ENCODE measurements at places on chromosomes 16 and 17.

DNA sequence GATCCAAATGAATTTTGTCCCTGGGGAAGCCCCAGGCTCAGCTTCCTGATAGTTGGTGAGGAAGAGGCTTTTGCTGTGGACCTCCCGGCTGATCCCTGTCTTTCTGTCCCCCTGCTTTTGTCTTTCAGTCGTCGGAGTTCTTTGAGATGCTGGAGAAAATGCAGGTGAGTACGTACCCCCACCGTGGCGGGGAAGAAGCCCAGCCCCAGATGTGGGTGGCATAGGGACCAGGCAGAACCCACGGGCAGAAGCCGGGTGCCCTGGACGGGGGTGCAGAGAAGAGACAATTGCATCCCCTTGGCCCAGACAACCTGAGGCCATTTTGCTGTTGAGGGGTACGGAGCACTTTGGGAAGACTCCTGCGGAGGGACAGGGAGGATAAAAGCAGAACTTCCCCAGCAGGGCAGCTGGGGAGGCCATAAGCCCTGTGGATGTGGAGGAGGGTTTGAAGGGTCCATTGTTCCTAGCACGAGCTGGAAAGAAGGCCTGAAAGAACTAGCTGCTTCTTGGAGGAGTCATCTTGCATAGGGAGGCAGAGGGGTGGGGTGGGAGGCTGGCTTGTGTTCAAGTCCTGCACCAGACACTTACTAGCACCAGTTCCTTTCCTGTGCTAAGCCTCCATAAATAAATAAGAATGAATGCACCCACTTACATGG, 105.6 kb downstream of the OR1D5 start:
- no peak for DNase-seq

DNA sequence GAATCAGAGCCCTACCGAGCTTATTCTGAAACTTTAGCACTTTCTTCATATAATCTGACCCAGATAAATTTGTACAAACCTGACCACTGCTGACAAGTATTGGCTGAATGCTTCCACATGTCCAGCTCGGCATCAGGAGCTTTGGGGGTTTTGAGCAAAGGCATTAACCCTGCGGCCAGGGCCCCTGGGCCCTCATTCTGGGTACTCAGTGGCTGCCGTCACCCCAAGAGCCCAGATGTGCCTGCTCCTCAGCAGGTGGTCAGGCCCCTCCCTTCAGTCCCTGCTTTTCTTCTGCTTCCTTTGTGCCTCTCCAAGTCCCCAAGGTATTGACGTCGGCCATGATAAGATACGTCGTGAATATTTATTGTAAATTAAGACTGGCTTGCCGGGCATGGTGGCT, 47.3 kb upstream of the CHMP6 start:
- DNase-seq = peak; percentile 10

- DNase-seq = no peak
Observed at GRCh38 chr17:64008346-64008745, 10.2 kb downstream of the PRR29 start.

DNA sequence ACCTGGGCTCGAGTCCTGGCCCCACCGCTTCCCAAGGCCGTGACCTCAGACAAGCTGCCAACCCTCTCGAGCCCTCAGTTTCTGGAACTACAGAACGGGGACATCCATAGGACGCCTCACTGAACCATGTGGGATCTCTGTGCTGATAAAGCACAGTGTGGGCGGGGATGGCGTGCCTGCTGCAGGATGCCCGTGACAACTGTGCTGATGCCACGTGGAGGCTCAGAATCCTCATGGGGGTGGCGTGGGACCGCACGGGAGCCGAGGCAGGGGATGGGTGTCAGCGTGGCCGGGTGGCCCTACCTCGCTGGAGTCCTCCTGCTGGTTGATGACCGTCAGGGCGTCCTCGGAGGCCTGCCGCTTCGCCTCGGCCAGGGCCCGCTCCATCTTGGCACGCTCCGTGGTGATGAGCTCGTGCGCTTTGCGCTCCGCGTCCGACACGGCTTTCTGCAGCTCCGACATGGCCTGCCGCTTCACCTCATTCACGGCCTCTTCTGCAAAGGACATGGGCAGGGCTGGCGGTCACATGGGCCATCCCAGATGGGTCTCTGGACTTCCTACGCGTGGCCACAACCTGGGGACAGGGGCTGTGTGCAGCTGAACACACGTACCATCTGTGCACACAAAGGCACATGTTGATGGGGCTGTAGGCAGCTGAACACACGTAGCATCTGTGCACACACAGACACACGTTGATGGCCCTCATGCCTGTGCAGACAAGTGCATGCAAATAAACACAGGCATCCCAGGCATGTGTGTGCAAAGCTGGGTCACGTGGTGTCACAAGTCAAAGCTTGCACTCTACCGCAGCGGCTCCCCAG, 12.7 kb upstream of the PABPN1L start:
- DNase-seq = no peak

- DNase-seq = no peak
Observed at GRCh38 chr17:77666881-77667395, 291.6 kb upstream of the TNRC6C start.

GRCh38 chr17:76531486-76532038, 5.9 kb downstream of the CYGB start:
- DNase-seq = no peak

GRCh38 chr17:78338486-78339259, 21.2 kb downstream of the SOCS3 start:
- DNase-seq = no peak

GRCh38 chr16:52921104-52921503, 131.6 kb downstream of the CHD9NB start:
- no peak for DNase-seq

DNA sequence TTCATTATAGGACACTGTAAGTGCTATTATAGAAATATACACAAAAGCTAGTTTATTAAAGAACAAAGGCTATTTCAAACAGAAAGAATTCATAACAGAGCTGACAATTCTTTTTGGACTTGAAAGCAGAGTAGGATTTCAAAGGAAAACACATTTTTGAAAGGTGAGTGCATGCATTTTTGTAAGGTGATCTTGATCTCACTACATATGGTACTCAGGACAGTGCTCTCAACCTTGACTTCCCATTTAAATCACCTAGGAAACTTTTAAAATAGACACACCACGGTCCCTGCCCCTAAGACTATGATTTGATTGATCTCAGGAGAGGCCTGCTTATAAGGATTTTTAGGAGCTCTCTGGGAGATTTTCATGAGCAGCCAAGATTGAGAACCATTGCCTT, 1362.0 kb downstream of the CDH8 start:
- no peak for DNase-seq

DNA sequence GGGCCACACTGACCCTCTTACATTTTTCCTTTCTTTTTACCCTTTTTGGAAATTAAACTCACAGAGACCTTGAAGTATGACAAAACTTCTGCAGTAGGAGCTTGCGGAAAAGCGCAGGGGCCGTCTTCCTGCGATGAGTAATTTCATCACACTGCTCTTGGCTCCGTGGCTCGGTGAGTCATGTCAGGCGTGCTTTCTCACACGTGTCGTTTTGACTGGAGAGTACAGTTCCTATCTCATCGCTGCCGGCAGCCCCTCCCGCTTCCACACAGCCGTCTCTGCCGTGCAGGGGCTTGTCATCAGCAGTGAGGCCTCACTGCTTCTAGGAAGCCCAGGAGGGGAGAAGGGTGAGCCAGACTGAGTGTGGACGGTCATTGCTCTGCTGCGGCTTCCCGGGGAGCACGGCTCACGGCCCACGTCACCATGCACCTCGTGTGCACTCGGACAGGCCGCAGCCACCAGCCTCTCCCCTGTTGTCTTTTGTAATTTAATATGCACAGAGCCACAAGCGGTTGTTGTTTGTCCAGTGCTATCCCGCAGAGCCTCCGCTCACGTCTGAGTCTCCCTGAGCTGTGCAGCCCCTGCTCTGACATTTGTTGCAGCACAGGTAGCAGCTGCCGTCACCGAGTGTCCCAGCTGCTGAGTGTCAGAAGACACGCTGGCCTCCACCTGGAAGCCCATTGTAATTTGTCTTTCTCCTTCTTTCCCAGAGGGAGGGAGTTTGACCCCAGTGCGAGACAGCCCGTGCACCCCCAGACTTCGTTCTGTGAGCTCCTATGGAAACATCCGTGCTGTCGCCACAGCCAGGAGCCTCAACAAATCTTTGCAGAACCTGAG, 99.4 kb upstream of the CHMP6 start:
- DNase-seq = peak; percentile 95

DNA sequence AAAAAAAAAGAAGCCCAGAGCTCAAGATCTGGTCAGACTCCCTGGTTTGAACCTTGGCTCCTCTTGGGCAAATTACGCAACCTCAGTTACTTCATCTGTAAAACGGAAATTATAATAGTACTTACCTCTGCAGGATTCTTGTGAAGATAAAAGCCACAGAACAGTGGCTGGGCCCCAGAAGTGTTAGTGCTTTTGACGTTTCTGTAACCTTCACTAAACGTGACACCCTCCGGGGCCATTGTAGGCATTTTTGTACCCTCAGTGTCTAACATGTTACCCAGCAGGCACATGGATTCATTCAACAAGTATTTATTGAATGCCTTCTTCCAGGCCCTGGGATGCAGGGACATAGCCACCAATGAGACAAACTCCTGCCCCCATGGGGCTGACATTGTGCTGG, 58.0 kb downstream of the PITPNC1 start:
- no peak for DNase-seq

DNA sequence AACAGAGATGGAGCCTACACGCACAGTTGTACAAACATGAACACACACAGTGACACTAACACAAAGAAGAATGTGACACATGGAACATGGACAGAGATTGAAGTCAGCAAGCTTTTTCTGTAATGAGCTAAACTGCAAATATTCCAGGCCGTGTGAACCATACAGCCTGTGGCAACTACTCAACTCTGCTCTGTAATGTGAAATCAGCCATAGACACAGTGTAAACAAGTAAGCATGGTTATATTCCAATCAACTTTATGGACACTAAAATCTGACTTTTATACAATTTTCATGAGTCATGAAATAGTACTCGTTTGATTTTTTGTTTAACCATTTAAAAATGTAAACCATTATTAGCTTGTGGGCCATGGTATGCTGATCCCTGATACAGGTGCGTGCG, 120.2 kb downstream of the SMG6 start:
- DNase-seq = no peak

GRCh38 chr17:71286625-71287024, 834.2 kb upstream of the SOX9 start:
- DNase-seq = no peak

DNA sequence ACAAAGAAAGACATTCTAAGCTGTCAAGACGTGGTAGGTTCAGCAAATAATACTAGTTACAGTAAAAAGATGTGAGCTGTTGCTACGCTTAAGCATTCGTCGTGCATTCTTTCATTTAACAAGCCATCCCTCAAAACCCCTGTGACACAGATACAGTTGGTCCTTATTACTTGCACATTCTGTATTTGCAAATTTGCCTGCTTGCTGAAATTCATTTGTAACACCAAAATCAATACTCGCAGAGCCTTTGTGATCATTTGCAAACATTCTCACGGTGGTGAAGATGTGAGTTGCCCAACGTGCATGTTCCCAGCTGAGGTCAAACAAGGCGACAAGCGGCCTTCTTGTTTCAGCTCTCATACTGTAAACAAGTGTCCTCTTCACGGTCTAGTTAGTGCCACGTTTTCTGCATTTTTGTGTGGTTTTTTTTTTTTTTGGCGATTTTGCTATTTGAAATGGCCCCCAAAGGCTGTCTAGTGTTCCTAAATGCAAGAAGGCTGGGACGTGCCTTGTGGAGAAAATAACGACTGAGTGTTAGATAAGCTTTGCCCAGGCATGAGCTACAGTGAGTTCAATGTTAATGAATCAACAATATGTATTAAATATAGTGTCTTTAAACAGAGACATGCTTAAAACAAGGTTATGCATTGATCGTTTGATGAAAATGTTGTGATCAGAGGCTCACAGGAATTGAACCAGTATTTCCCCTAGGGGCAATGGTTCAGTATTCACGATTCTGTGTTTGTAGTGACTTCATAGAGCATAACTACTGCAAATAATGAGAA, 84.1 kb downstream of the RAB11FIP4 start:
- DNase-seq = no peak

DNA sequence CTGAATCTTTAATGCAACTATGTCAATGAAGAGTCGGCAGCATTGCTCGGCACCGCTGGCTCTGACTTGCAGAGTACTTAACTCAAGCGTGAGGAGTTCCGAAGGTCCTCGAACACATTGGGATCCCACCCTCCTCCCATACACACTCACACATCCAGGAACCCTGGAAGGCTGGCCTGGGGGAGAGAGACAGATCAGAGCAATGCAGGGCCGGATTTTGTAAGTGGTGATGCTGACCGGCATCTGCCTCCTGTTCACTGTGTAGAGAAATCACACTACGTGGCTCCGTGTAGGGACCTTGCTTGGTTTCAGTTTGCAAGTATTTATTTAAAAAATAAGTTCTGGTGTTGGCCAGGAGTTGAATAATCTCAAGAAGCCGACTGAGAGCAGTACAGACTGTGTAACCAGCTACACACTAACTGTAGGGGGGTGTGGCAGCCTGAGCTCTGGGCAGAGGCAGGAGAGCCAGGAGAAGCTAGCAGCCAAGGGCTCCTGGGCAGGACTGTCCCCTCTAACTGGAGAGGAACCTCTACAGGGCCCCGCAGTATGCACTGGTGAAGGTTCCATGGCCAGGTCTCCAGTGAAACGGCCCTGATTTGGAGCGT, 190.2 kb upstream of the TNRC6C start:
- DNase-seq = no peak

DNA sequence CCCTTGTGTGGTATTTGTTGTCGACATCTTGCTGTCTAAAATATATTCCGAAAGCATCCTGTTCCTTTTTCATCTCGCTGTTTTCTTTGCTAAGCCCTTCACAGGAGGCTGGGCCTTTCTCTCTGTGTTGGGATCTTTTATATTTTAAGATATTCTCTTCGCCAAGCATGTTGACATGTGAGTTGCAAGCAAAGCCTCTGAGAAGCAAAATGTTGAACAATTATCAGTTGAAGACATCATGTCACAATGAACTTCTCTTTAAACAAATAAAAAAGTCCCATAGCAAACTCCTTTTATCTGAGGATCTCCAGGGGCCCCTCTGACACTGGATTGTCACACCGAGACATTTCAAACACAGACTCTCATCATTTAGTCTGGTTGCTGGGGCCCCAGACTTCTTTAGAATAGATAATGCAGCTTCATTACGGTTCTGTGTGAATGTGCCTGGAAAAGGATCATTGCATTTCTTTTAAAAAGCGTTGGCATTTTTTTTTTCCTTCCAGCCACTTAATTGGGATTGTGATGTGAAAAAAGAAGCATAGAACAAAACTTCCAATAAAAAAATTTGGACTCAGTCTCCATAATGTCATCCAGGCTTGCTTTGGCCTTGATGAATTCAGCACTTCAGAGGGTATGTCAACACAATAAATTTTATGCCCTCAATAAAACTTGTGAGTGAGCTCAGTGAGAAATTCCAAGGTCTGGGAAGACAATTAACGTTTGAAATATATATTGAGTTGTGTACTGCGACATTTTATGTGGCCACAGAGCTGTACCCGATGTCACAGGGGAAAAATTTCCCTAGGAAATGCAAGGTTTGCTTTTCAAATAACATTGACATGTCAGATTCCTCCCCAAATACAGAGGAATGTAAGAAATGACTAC, 496.8 kb downstream of the XYLT1 start:
- no peak for DNase-seq

GRCh38 chr16:27304881-27305745, 8.7 kb upstream of the IL4R start:
- no peak for DNase-seq

- DNase-seq = no peak
Observed at GRCh38 chr17:4544951-4545216, 10.3 kb downstream of the MYBBP1A start.

- DNase-seq = no peak
Observed at GRCh38 chr16:73151225-73151624, 103.3 kb upstream of the ZFHX3 start.

All from adrenal gland (tissue), 19 donors.